ENCODE measurements at places on chromosomes 6 and 20. TPM values are rescaled to one million over a fixed set of nuclear protein-coding genes. Genes with fewer than 3 reads are reported as not detected.

The SYNDIG1 gene
- 8.6 TPM for polyA plus RNA-seq

The TINAG gene
- polyA plus RNA-seq, result 0.04 TPM

The SIRPA gene
- 31.5 TPM for polyA plus RNA-seq

DNA sequence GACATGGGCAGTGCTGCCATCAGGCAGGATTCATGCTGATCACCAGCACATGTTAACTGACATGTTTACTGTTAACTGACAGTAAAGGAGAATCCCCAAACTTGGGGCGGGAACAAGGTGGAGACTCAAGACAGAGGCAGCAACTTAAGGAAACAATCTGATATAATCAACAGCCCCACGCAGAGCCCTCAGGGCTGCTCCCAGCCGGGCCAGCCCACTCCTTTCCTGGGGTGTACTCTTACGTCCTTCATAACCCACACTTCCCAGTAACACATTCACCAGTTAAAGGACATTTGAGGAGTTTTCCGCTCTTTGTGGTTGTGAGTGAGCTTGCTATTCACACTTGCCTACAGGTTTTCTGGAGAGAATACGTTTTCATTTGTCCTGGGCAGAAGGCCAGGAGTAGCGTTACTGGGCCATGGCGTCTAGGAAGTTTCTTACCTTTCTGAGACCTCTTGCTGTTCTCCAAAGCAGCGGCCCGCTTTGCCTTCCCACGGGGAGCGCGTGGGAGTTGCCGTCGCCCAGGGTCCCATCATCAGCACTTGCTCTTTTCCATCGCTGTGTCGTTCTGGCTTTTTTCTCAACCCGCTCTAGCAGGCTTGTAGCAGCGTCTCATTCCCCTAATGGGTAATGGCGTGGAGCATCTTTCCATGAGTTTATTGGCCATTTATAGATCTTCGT lies 56.4 kb downstream of the FOXF2 start:
- DNase-seq, result no peak

DNA sequence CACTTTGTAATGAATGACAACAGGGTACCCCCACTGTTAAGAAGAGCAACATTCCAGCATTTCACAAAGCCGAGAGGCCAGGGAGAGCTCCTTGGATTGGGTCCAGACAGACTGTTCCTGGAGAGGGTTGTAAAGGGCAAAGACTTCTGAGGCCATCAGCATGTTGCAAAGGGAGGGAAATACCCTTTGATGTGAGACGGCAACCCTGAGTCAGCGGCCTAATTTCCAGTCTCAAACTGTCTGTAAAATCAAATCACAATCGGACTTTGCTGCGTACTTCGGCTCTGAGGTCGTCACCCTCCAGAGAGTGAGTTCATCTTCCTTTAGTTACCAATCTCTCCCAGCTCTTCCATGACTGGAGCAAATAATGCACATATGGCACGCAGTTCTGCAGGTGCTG lies 101.0 kb upstream of the DTNBP1 start:
- DNase-seq, result no peak

DNA sequence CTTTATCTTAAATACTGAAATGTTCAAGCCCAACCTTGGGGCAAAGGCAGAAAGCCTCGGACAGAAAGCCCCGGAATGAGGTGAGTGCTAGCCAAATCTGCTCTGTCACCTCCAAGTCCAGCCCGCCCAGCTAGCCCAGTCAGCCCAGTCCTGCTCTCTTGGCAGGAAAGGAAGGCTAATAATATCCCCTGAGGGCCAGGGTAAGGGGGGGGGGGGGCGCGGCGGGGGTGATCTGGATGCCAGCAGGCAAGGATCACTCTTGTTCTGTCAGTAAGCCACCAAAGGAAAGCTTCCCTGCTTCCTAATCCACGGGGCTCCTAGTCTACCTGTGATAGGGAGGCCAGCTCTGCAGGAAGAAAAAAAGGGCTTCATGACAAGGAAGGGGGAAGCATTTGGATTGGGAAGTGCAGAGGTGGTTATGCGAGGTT lies 1.1 kb downstream of the NDRG3 start:
- DNase-seq, result peak; percentile 60

- DNase-seq, result no peak
These were observed 122.1 kb upstream of the MLN start for GRCh38 chr6:33925936-33926335.

DNA sequence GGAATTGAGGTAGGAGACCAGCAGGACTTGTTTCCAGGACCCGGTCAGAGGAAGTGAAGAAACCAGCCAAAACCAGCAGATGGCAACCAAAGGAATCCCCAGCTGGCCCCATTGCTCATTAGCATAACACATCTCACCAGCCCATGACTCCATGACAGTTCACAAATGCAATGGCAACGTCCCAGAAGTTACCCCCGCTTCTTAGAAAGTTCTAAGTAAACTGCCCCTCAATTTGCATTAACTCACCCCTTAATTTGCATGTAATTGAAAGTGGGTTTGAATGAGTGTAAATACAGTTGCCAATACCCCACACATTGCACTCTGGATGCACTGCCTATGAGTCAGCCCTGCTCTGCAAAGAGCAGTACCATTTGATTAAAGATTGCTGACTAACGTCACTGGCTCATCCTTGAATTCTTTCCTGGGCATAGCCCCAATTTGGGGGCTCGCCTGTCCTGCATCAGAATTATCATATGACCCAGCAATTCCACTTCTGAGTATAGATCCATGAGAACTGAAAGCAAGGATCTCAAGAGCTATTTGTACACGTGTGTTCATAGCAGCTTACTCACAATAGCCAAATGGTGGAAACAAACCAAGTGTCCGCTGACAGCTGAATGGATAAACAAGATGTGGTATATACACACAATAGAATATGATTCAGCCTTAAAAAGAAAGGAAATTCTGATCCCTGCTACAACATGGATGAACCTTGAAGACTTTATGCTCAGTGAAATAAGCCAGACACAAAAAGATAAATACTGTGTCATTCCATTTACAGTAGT lies 36.4 kb downstream of the MYLK4 start:
- no peak for DNase-seq

DNA sequence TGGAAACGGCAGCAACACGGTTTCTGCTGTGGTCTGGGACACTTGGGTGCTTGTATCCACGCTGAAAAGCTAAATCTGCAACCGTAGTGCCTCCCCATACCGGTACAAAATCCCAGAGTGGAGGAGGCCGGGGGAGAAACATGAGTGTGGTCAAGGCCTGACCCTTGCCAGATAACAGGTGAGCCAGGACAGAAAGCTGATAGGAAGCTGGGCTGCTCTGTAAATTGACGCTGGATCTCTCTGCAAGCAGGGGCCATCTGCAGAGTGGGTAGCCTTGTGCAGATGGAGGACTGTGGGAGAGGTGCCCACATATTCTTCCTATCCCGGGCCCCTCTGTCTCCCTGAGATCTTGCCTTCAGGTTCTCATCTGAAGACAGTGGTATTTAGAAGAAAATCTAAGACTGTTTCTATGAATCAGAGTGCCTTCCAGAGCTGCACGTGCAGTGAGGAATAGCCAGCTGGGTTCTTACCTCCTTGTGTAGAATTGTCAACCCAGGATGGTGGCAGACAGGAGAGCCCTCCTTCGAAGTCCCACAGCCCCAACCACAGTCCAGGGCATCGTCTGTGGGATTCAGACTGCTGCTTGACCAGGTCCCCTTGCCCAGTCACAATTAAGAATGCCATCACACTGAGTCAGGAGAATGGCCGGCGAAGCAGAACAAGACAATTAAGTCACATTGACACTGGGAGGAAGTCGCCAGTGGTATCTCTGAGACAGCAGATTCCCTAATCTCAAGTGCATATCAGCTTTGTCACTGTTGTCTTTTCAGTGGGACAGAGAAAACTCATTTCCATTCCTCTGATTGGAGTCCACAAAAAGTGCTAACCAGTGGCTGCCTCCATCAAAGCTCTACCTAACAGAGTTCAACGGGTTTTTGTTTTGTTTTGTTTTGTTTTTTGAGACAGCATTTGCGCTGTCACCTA lies 100.0 kb upstream of the RIPOR2 start:
- no peak for DNase-seq

DNA sequence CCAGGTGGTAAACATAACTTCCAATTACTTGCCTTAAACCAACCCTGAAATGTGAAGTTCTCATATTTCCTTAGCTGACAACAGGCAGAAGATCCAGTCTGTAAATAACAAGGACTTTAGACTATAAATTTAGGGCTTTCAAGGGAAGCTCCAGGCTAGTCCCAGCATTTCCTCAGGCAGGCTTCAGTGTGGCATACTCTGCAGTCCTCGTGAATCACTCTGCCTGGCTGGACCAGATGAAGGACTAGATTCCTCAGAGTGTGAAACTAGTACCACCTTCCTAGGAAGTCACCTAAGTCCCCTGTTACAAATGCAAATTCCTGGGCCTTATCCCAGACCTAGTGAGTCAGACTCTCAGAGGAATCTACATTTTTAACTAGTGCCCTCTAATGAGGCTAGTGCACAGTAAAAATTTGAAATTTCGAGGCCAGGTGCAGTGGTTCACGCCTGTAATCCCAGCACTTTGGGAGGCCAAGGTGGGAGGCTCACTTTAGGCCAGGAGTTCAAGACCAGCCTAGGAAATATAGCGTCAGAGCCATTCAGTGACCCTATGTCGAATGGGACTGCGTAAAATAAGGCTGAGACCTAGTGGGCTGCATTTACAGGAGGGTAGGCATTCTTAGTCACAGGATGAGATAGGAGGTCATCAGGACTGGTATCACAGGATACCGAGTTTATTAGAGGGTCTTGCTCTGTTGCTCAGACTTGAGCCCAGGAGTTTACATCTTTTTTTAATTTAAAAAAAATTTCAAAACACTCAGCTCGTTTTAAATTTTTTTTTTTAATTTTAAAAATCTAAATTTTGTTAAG lies 279.6 kb upstream of the JARID2 start:
- no peak for DNase-seq

- DNase-seq, result no peak
These were observed 266.0 kb downstream of the ADGRB3 start for GRCh38 chr6:68901044-68901443.

DNA sequence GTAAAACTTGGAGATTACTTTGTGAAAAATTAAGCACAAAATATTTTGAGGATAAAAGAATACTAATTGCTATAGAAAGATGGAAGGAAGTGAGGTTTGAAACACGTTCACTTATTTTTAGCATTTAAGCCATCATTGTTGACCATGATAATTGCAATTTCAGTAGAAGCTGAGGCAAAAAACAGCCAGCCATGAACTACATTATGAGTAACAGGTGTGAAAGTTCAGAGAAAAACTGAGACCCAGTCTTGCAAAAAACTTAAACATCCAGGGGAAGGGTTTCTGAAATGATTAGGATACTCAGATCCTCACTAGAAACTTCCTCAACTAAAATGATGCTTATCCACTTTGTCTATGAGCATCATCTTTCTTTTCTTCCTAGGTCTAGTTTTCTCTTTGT lies 619.4 kb downstream of the PHF3 start:
- no peak for DNase-seq

GRCh38 chr6:137850816-137851602 lies 16.1 kb upstream of the TNFAIP3 start:
- no peak for DNase-seq

GRCh38 chr6:34771727-34772126 lies 14.4 kb downstream of the SNRPC start:
- no peak for DNase-seq

GRCh38 chr6:140684776-140685550 lies 1310.5 kb upstream of the CITED2 start:
- no peak for DNase-seq

GRCh38 chr6:44039839-44040350 lies 87.4 kb downstream of the MRPL14 start:
- DNase-seq, result no peak

DNA sequence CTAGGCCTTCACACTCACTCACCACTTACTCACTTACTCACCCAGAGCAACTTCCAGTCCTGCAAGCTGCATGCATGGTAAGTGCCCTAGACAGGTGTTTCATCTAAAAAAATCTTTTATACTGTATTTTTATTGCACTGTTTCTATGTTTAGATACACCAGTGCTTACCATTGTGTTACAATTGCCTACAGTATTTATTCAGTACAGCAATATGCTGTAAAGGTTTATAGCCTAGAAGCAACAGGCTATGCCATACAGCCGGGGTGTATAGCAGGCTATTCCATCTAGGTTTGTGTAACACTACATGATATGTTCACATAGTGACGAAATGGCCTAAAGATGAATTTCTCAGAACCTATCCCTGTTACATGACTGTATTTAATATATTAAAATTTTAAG lies 37.1 kb upstream of the KCNK5 start:
- no peak for DNase-seq

GRCh38 chr6:166736634-166737033 lies 109.6 kb upstream of the RPS6KA2 start:
- DNase-seq, result no peak

GRCh38 chr6:8958894-8959511 lies 523.7 kb upstream of the SLC35B3 start:
- DNase-seq, result no peak

DNA sequence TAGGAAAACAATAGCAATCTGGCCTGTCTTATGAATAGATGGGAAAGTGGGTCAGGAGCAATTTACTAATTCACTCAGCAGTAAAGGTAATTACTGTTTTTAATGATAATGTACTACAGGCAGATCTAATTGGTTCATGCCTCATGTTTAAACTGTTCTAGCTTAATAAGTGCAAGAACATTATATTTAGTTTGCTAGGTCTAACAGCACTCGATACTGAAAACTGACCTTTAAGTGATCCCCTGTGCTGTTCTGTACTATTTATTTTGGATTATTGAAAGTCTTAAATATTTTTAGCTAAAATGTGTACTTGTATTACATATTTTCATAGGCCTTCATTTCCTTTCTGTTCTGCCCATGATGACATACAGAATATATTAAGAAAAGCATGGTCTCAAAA lies 998.0 kb upstream of the GJE1 start:
- no peak for DNase-seq

DNA sequence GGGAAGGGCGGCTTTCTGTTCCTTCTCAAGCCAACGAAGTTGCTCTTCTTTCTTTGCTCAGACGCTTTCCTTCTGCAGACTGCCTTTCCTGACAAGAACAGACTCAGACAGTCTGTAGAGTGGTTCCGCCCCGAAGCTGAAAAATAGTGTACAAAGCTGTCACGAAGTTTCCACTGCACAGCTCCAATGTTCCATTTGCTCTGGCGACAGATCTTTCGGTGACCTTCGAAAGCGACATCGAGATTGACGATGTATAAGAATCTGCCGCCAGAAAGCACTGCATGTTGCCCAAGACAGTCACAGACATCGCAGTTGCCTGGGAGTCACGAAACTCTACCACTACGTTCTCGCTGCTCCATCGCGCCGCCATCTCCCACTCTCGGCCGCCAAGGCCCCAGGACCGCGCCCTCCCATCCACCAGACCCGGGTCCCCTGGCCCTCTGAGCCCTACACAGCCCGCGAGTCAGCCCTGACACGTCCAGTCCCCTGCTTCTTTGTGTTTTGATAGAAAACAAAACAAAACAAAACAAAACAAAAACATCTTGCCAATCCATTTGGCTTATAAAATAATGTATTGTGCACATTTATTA lies 42.1 kb upstream of the ZNF184 start:
- DNase-seq, result no peak

GRCh38 chr6:107666084-107666980 lies 157.8 kb downstream of the SCML4 start:
- no peak for DNase-seq

DNA sequence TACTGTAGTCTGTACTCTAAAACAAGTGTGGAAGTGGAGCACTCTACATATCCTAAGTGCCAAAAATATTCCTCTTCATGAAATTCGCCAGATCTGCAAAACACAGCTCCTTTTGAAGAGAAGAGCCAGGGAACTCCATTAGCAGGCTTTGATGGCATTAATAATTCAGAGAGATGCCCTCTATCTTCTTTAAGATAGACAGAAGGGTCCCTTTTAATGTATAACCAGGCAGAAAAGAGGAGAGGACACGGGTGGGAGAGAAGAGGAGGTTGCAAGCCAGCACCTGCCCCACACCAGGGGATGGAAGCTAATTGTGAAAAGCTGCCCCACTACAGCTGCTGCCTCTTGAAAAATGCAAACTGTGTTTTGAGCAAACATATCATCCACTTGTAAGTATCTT lies 3.7 kb upstream of the RFPL4B start:
- no peak for DNase-seq

All from heart right ventricle (tissue), 16 donors.